ENCODE measurements at places on chromosomes 16 and 17. TPM values are rescaled to one million over a fixed set of nuclear protein-coding genes. Genes with fewer than 3 reads are reported as not detected.

The GNG13 gene
- not detected for total RNA-seq

GRCh38 chr17:64938925-64939474 is 19.7 kb upstream of the LRRC37A3 start:
- peak; percentile 53 for ATAC-seq

- no peak for ATAC-seq
These were observed 5.3 kb downstream of the SRCIN1 start for GRCh38 chr17:38600416-38600815.

The TPSD1 gene
- total RNA-seq: not detected

DNA sequence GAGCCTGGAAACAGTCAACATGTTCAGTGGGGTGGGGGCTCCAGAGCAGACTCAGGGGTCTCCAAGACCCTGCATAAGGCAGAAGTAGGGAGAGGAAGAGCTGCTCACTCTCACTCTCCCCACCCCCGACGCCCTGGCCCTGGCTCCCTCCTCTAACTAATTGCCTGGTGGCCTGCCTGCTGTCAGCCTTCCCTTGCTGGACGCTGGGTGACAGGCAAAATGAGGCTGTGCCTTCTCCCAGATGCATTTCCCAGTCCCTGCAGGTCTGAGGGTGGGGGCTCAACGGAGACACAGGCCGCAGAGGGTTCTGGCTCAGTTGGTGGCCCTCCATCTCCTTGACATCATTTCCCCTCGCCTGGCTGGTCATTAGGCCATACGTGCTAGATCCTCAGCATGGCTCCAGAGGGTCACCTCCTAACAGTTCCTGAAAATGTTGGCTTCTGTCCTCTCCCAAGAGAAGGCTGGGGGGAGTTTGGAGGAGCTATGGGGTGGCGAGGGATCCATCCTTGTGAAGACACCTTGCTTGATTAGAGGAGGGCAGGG is 1.4 kb downstream of the FMNL1 start:
- ATAC-seq: no peak

- no peak for ATAC-seq
These were observed 1.0 kb downstream of the FOXJ1 start for GRCh38 chr17:76139801-76140660.
